ENCODE measurements at places on chromosomes 4 and X.
A peak's percentile ranks its signal among the peaks of the same experiment; 100 is the strongest.

DNA sequence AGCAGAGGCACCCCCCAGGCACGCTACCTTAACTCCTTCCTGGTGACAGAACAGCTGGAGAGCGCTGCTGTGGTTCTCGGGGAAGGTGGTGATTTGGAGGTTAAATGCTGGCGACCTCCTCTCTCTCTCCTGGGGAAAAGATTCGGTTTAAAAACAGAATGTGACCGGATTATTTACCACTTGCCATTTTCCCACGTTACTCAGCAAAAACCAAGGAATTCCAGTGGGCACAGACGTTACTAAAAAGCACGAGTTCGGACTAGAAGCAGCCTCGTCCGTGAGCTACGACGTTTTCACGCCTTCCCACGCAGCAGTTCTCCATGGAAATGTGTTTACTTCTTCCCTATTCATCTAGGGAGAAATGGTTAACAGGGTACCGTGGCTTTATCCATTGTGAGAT is 32.3 kb upstream of the C4orf50 start:
- DNase-seq = no peak

GRCh38 chr4:177923888-177924287 is 481.7 kb upstream of the AGA start:
- no peak for DNase-seq

DNA sequence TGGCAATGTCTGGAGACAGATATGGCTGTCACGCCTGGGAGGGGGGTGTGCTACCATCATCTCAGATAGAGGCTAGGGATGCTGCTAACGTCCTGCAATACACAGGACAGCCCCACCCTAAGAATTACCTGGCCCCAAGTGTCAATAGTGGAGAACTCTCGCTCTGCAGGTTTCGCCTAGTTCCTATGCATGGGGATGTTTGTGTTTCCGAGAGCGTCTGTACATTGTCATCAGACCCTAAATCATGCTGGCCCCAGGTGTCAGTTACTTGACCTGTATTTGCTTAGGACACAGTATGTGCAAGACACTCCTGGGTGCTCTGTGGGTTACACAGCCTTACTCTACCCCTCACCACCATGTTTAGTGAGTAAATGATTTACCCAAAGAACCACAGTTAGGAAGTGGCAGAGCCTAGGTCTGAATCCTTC is 90.8 kb downstream of the AFF1 start:
- no peak for DNase-seq

DNA sequence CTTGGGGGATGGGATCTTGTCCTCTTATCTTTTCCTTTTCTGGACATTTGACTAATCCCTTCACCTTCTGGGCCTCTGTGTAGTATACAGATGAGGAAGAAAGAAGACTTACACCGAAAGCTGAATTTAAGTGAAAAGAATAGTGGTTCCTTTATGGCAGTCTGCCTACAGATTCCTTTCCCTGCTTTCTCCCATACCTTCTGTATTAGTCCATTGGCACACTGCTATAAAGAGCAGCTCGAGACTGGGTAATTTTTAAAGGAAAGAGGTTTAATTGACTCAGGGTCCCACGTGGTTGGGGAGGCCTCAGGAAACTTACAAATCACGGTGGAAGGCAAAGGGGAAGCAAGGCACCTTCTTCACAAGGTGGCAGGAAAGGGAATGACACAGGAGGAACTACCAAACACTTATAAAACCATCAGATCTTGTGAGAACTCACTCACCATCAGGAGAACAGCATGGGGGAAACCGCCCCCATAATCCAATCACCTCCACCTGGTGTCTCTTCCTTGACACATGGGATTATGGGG is 34.0 kb upstream of the CD38 start:
- DNase-seq = no peak

DNA sequence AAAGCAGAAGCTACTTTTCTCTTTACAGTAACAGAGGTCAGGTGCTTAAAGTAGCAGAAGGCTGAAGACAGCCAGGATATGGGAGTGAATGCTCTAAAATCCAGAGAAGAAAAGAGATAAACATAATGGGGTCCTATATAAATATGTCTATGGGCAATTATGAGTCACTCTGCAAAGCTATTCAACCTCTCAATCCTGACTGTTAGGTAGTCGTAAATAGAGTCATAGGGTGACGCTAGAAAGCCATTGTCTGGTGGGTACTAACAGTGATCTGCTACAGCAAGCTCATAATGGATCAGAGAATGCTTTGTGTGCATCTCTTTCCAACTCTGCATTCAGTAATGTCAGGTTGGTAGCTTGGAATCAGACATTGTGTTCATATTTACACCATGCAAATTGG is 53.5 kb upstream of the PDE5A start:
- DNase-seq = no peak

DNA sequence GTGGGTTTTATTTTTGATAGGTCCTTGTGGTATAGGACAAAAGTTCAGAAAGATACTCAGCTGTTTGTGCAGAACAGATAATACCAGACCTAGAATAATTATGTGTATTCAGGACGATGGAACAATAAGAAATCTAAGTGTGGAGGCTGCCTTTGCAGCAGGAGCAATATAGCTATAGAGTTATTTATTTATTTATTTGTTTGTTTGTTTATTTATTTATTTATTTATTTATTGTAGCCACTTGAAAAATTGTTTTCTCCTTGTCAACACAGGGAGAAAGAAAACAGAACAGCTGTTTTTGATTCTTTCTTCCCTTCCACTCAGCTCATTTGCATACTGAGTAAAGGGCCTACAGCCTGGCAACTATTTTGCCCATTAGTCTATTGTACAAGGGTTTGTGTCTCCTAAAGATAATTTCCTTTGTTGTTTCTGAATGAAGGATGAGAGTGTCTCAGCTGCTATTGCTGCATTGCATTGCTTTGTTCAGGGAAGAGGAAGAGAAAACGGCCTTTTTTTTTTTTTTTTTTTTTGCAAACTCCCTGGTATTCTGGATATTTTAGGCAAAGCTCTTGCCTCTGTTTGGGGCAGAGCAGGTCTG is 56.0 kb upstream of the ESX1 start:
- DNase-seq = no peak

- DNase-seq = no peak
These were observed 189.7 kb downstream of the TSPAN5 start for GRCh38 chr4:98468709-98469108.

GRCh38 chrX:3815896-3816664 is 102.6 kb upstream of the PRKX start:
- DNase-seq = no peak

- no peak for DNase-seq
These were observed 18.5 kb downstream of the IGFBP7 start for GRCh38 chr4:57091657-57092162.

- no peak for DNase-seq
These were observed 2365.5 kb downstream of the PCDH7 start for GRCh38 chr4:33085709-33086108.

GRCh38 chr4:21366312-21366711 is 582.3 kb downstream of the KCNIP4 start:
- no peak for DNase-seq

DNA sequence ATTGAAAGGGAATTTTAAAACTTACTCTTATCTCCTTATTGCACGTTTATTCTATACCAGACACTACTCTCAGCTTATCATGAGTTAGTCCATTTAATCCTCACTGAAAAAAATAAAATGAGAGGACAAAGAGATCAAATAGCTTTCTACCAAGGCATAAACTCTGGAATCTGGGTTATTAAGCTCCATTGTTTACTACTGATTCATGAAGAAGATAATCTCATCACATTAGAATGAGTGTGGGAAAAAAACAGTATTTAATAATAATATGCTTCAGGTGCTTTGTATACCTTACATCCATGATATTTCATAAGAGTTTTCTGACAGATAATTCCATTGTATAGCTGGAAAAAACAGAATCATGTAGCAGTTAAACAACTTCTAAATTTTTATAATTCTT is 1092.6 kb downstream of the TECRL start:
- no peak for DNase-seq

DNA sequence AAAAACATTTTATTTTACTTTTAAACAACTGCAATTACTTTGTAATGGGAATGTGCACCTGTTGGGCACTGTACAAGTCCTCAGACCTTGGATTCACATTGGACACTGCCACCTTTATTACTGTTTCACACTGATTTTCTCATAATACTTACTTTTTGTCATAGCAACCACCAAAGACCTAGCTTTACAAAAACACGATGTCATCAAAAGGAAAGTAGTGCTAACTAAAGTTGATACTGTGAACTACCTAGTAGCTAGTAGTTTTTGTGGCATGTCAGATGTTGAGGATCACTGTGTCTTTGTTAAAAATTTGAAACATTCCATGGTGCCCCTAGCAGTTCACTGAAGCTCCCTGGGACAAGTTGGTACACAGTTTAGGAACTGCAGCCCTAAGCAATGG is 62.9 kb upstream of the HOPX start:
- DNase-seq = no peak

GRCh38 chr4:54233697-54234496 is 4.8 kb downstream of the PDGFRA start:
- peak; percentile 53 for DNase-seq

DNA sequence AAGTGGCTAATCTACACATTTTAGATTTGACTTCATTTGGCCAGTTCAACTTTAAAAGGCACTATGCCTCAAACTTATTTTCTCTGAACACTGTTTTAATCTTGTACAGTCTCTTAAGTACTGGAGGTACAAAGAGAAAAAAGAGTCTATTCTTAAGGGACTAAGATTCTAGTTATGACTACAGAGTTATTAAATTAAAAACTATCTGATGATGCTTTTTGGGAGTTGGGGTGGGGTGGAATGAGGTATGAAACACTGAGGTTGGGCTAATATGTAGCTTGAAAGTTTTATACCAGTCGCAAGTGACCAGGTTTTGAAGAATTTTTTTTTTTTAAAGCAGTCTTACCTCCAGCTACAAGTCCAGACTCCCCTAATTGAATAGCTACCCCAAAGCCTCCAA is 17.7 kb upstream of the GPR34 start:
- no peak for DNase-seq
